Brain (organoid and tissue), 16 donors: ENCODE measurements at places on chromosomes 4 and X. TPM values are rescaled to one million over a fixed set of nuclear protein-coding genes. Genes with fewer than 3 reads are reported as not detected.

The FSTL5 gene
- polyA plus RNA-seq = 0.46 TPM

The GAGE12C gene
- polyA plus RNA-seq = not detected

The SPP1 gene
- polyA plus RNA-seq = 368 TPM

The PPEF2 gene
- not detected for polyA plus RNA-seq

The SLC4A4 gene
- polyA plus RNA-seq = 7.5 TPM

The NDNF gene
- 0.42 TPM for polyA plus RNA-seq

The DGKK gene
- polyA plus RNA-seq = not detected

The PWWP3B gene
- polyA plus RNA-seq = 0.76 TPM
